ENCODE measurements at places on chromosomes 13 and 19.
A peak's percentile ranks its signal among the peaks of the same experiment; 100 is the strongest.

GRCh38 chr19:43519436-43520088 lies 7.4 kb downstream of the ETHE1 start:
- DNase-seq, result peak; percentile 78

GRCh38 chr19:44647144-44647543 lies 3.4 kb downstream of the PVR start:
- no peak for DNase-seq

- DNase-seq, result no peak
Measured at GRCh38 chr19:1991018-1991913, 24.2 kb downstream of the BTBD2 start.

GRCh38 chr13:49690133-49690994 lies 922 bp downstream of the EBPL start:
- peak; percentile 31 for DNase-seq

- DNase-seq, result no peak
Measured at GRCh38 chr19:5268801-5269200, 71.8 kb downstream of the PTPRS start.

- no peak for DNase-seq
Measured at GRCh38 chr19:22199171-22199570, 2.4 kb upstream of the ZNF676 start.

DNA sequence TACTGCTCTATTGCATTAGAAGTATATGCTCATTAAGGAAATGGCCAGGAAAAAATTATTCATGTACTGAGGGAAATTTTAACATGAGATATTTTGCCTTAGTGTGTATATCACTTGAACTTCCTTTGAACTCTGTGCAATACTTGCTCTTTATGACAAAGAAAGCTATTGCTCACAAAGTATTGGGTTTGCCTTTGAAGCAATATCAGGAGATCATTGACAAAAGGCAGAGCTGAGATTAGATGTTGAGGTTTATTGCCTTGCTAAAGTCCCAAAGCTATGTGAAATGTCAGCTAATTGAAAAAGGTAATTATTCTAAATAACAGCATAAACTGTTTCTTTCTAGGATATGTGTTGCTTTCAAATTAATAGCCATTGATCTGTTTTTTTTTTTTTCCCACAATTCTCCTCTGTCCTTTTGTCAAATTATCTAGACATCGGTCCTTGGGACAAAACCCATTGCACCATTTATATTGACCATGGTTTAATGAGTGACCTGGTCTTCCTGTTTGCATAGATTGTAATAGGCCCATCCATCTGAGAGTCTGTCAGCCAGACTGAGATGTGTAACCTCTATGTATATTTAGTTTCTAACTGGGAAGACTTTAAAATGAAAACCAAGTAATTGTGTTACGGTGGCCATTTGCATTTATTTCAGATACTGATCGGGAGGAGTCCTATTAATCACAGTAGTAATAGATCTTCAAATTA lies 752.7 kb upstream of the GPC6 start:
- DNase-seq, result no peak

GRCh38 chr13:75830842-75831241 lies 194.7 kb downstream of the LMO7 start:
- DNase-seq, result no peak

- DNase-seq, result no peak
Measured at GRCh38 chr13:24016046-24016445, 118.7 kb upstream of the C1QTNF9B start.

GRCh38 chr19:9658769-9659168 lies 16.1 kb downstream of the ZNF562 start:
- DNase-seq, result no peak

- DNase-seq, result no peak
Measured at GRCh38 chr19:7603919-7604318, 8.3 kb downstream of the CAMSAP3 start.

DNA sequence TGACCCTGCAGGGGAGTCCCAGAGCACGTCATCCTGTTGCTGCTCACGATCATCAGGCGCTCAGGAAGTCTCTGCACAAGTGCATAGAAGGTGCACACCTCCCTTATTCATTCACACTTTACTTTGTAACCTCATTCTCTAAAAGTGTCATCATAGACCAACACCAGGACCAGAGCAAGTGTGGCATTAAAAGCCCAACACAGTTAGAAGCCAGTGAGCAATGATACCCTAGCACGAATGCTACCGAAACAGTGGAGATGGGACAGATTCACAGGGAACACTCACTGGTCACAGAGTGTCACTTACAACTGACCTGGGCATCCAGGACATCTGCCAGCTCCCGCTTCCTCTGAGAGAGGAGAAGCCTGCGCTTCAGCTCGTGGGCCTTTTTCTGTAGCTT lies 17.0 kb downstream of the HAUS8 start:
- DNase-seq, result no peak

DNA sequence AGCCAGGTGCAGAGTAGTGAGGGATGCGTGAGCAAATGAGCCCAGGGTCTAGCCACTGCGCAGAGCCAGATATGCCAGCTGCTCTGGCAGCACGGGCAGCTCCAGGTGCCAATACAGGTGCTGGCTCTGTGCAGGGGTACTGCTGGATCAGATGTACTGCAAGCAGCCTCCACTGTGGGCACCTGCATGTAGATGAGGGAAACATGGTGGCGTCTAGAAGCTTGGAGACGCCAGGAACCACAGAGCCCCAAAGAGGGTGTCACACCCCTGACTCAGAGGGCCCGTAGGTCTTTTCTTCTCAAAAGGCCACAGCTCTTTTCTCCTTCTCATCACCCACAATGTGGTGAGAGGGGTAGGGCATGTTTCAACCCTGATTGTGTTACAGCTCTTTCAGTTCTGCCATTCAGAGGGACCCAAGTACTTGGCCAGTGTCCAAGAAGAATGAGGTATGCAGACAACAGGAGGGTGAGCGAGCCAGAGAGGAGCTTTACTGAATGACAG lies 244.4 kb upstream of the SLITRK1 start:
- no peak for DNase-seq

DNA sequence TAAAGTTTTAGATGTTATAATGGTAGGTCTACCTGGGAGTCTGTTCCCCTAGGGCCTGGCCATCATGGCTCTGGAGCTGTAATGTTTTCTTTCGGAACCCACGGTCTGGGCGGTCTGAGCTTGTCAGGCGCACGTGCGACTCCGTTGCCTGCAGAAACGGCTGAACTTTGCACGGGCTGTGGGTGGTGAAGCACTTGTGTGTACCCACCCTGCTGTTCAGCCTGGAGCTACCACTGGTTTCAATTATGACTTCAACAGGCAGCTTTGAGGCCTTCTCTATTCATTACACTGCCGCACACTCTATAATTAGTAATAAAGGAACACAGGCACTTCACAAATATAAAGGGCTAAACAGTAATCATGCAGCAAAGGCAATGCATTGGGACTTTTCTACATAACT lies 6.0 kb downstream of the PCDH8 start:
- DNase-seq, result no peak

DNA sequence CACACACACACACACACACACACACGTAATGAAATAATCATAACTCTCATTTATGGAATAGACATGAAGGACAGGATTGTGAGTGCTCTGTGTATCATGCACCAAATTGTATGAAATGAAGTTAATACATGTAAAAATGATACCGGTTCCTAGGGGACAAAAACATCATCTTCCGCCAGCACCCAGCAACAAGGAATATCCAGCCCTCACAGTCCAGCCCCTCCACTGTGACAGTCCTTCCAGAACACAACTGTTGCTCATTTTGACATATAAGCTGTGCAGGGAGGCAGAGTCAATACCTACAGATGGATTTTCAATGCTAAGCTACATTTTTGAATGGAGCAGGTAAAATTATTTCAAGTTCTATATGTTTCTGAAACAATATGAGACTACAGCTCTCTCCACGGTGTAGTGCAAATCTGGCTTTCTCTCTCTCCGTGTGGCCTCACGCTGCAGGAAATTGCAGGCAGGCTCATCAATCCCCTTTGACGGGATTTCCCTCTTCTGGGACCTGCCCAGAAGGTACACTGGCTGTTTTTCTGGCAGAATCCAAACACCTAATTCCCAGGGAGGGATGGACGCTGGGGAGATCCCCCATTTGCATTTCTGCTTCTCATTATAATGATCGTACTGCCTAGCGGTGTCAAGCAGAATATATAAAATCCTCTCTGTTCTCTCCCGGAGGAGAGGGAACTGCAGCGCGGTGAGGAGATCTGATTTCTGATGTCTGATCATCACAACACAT lies 494.0 kb downstream of the LIG4 start:
- no peak for DNase-seq

DNA sequence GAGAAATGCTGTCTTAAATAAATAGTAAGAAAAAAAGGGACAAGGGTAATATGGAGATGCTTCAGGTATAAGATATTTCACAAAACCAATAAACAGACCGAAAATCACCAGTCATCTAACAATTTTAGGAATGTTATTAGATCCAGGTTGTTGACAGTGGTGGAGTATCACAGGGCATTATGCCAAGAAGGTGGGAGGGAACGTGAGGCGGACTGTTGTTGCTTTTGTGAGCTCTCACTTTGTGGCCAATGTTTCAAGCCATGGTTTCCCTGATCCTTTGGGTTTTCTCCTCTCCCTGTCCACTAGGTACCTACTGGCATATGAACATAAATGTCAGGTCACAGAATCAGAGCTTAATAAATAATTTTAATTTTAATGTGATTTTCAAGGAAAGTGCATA lies 790.3 kb upstream of the SLITRK1 start:
- DNase-seq, result no peak

- DNase-seq, result no peak
Measured at GRCh38 chr13:64256751-64257150, 2841.1 kb upstream of the PCDH20 start.

GRCh38 chr13:79003989-79004898 lies 345.3 kb upstream of the OBI1 start:
- no peak for DNase-seq

- no peak for DNase-seq
Measured at GRCh38 chr19:45428384-45429231, 4.9 kb upstream of the ERCC1 start.

GRCh38 chr13:28128030-28128429 lies 10.3 kb upstream of the PAN3 start:
- no peak for DNase-seq

DNA sequence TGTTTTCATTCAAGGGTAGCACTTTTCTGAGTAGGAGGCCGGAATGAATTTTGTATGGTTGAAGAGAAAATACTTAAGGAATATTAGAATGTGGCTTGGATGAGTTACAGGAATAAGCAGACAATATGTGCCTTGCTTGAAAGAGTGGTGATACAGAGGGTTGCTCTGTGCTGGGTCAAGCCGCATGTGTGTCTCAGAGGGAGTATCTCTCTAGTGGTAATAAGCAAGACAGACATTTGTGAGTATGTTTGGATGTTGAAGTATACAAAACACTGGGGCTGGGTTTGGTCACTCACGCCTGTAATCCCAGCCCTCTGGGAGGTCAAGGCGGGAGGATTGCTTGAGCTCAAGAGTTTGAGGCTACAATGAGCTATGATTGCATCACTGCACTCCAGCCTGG lies 103.9 kb downstream of the LMO7 start:
- DNase-seq, result no peak

- no peak for DNase-seq
Measured at GRCh38 chr13:89380101-89380500, 1708.9 kb downstream of the SLITRK5 start.

GRCh38 chr19:43997631-43998290 lies 5.0 kb upstream of the ZNF230 start:
- DNase-seq, result no peak

DNA sequence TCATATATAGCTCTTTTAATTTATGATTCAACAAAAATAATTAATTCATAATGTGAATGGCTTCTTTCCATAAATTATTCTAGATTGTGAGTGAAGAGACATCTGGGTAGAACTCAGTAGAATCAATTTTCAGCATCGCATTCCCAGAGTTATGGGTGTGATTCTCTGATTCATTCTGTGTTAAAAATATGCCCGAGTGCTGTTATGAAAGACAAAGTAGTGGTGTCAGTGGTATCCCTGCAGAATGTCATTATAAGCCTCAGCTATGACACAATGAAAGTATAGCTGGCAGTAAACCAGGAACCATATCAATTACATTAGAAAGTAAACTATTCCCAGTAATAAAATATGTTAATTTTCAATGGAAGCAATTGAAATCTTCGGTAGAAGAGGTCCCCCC lies 480.5 kb upstream of the SLITRK1 start:
- no peak for DNase-seq

- DNase-seq, result no peak
Measured at GRCh38 chr19:16193466-16193865, 4.2 kb upstream of the AP1M1 start.

GRCh38 chr13:48514793-48515192 lies 18.1 kb downstream of the RCBTB2 start:
- no peak for DNase-seq

- DNase-seq, result no peak
Measured at GRCh38 chr13:60146471-60146870, 17.3 kb downstream of the DIAPH3 start.

DNA sequence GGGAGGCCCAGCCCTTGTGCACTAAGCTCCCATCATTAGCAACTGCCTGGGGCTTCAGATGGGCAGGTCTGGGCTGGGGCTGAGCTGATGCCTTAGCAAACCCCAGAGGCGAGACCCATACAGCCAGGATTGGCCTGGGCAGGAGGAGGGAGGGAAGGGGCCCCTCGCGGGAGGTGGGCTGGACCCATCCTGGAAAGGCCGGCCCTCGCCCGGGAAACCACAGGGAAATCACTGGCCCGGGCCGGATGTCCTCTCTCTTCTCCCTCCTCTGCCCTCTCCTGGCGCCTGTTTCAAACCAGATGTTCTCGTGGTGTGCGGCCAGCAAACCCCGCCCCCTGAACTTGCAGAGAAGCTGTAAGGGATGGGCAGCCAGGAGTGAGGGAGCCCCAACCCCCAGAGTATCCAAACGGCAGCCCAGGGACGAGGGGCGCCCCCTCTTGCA lies 43.1 kb downstream of the TMEM255B start:
- peak; percentile 87 for DNase-seq

DNA sequence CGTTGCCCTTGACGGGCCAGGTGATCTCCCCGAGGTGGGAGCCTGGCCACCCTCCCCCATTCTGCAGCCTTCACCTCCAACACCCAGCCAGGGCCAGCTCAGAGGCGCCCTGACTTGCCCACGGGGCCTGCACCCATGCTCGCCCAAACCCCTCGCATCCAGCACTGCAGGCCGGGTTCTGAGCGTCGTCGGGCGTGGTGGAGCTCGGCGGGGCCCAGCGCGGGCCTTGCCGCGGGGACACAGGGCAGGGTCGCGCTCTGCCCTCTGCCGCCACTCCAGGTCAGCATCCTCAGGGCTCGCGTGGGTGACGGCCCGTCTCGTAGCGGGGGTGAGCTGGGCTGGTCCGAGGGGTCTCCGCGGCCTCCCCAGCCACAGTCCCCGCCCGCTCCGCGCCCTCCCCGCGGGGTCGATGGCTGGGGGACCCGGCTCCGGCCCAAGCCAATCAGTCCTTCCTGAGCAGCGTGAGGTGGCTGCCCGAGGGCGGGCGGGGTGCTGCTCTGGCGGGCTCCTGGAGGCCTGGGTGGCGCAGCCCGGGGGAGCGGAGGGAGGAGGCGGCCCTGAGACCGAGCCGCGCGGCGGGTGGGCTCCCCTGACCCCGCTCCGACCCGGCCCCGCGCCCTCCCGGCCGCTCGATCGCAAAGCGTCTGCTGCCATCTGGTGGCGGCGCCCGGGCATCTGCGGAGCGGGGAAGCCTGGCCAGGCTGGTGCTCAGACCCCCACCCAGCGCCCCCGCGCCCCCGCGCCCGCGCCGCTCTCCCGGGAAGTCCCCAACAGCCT lies 61.4 kb downstream of the CCNE1 start:
- peak; percentile 80 for DNase-seq

GRCh38 chr13:108342369-108343289 lies 73.1 kb downstream of the TNFSF13B start:
- DNase-seq, result no peak
